ENCODE measurements at places on chromosomes 4 and X. TPM values are rescaled to one million over a fixed set of nuclear protein-coding genes. Genes with fewer than 3 reads are reported as not detected.

GRCh38 chr4:183177001-183177400, 77.9 kb downstream of the WWC2 start:
- H3K4me1 ChIP-seq: no peaks in the 10 kb centered on the region
- no peak for DNase-seq
- no peaks in the 10 kb centered on the region for H3K36me3 ChIP-seq
- H3K27me3 ChIP-seq: peaks cover 2% of the 10 kb centered on the region

- no peak for DNase-seq
- no peak overlapping the region for H3K4me3 ChIP-seq
- H3K27ac ChIP-seq: no peak overlapping the region
- no peaks in the 10 kb centered on the region for H3K36me3 ChIP-seq
Observed at GRCh38 chrX:30533835-30534234, 43.7 kb downstream of the TASL start.

DNA sequence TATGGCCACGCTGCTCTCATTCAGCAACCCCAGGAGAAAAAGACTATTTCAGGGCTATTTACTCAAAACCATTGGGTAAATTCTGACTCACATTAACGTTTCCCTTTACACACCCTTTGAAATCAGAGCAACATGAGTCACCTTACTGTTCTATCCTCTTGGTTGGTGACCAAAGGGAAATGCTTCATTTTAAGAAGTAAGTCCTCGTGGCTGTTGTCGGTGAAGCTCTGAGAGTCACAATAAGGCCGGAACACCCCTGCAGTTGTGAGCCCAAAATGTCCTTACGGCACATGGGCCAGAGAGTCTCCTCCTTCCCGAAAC, 56.3 kb upstream of the SPRY1 start:
- peaks cover 4% of the 10 kb centered on the region for H3K27me3 ChIP-seq
- no peak for DNase-seq
- H3K4me3 ChIP-seq: no peak overlapping the region
- H3K4me1 ChIP-seq: no peaks in the 10 kb centered on the region

- no peaks in the 10 kb centered on the region for H3K27me3 ChIP-seq
- no peaks in the 10 kb centered on the region for H3K36me3 ChIP-seq
- DNase-seq: no peak
- peaks cover 2% of the 10 kb centered on the region for H3K4me1 ChIP-seq
- no peak overlapping the region for H3K27ac ChIP-seq
Observed at GRCh38 chrX:45747905-45748304, 547.2 kb upstream of the DIPK2B start.

- peak overlapping the region; percentile 83 for H3K4me3 ChIP-seq
- peaks cover 17% of the 10 kb centered on the region for H3K36me3 ChIP-seq
- H3K27ac ChIP-seq: peak overlapping the region; percentile 95
- peak; percentile 71 for DNase-seq
- H3K4me1 ChIP-seq: peaks cover 5% of the 10 kb centered on the region
- H3K27me3 ChIP-seq: no peaks in the 10 kb centered on the region
Observed at GRCh38 chrX:153926858-153927671, 1.0 kb upstream of the ARHGAP4 start.

GRCh38 chr4:111174331-111174730, 551.5 kb upstream of the PITX2 start:
- no peak overlapping the region for H3K27ac ChIP-seq
- no peaks in the 10 kb centered on the region for H3K4me1 ChIP-seq
- H3K27me3 ChIP-seq: no peaks in the 10 kb centered on the region
- H3K4me3 ChIP-seq: no peak overlapping the region

GRCh38 chr4:120819805-120820437, 102.6 kb downstream of the PRDM5 start:
- no peak for DNase-seq
- no peak overlapping the region for H3K27ac ChIP-seq
- H3K27me3 ChIP-seq: no peaks in the 10 kb centered on the region
- H3K36me3 ChIP-seq: no peaks in the 10 kb centered on the region
- no peaks in the 10 kb centered on the region for H3K4me1 ChIP-seq

DNA sequence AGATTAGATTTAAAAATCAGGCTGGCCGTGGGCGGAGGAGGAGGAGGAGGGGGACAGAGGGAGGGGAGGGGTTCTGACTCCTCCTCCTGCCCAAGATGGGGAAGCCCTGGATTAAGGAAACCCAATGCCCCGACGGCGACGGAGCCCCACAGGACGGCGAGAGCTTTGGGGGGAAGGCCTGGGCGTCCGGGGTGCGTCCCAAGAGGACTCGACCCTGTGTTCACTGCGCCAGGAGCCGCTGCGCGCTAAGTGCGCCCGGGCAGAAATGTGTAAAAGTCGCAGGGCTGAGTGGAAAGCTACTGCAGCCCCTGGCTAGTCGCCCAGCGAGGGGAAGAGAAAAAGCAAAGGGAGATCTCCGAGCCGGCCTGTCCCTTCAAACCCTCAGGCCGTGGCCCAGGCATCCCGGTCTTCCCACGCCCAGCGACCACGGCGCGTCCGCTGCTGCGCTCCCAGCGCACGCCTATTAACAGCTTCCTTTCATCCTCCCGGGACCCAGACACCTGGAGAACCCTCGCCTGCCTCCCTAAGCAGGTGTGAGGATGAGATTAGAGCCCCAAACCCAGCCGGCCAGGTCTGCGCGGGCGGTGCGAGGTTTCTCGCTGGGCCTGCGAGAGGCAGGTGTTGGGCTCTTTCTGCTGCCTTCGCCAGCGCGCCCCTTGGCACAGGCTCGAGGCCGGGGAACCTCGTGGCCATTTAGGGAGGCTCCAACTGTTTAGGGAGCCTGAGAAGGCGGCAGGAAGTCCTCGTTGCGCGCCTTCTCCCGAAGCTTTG, 1.4 kb upstream of the RPS6KA3 start:
- H3K27me3 ChIP-seq: no peaks in the 10 kb centered on the region
- DNase-seq: peak; percentile 0
- peak overlapping the region; percentile 36 for H3K4me3 ChIP-seq
- peak overlapping the region; percentile 83 for H3K27ac ChIP-seq

DNA sequence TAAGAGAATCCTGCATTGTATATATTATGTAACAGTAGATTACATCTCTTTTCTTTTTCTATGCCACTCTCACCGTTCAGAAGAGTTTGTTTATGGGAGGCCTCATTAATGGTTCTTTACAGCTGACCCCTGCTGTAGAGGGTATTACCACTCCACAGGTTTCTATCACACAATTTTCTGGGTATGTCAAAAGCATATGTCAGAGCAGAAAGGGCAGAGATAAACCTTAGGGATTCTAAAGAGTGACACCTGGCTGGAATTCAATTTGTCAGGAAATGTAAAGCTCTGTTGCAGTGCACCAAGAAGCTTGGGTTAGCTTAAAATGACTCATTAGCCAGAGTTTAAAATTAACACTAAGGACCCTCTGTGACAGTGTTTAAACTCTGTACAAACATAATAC, 658.7 kb downstream of the PCDH18 start:
- no peaks in the 10 kb centered on the region for H3K4me1 ChIP-seq
- H3K27ac ChIP-seq: no peak overlapping the region
- no peaks in the 10 kb centered on the region for H3K36me3 ChIP-seq
- H3K27me3 ChIP-seq: no peaks in the 10 kb centered on the region

DNA sequence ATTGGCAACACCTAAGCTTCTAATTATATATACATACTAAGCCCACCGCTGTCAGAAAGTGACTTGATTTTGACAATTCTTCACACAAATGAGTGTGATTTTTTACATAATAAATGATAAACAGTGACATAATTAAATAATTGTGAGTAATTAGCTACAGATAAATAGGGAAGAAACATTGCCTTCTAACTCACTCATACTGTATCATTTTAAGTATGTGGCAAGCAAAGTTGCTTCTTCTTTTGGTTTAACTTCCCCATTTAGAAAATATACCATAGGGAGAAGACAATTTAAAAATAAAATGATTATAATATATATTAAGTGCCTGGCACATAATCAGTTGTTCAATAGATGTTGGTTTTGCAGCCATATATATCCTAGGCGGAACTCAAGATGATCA, 644.2 kb downstream of the FSTL5 start:
- H3K36me3 ChIP-seq: no peaks in the 10 kb centered on the region
- H3K4me1 ChIP-seq: no peaks in the 10 kb centered on the region
- no peak overlapping the region for H3K27ac ChIP-seq
- H3K27me3 ChIP-seq: no peaks in the 10 kb centered on the region
- DNase-seq: no peak

GRCh38 chr4:7941965-7942496, 2.4 kb upstream of the AFAP1 start:
- H3K27me3 ChIP-seq: peaks cover 14% of the 10 kb centered on the region
- H3K4me3 ChIP-seq: no peak overlapping the region
- peaks cover 6% of the 10 kb centered on the region for H3K4me1 ChIP-seq
- no peaks in the 10 kb centered on the region for H3K36me3 ChIP-seq

DNA sequence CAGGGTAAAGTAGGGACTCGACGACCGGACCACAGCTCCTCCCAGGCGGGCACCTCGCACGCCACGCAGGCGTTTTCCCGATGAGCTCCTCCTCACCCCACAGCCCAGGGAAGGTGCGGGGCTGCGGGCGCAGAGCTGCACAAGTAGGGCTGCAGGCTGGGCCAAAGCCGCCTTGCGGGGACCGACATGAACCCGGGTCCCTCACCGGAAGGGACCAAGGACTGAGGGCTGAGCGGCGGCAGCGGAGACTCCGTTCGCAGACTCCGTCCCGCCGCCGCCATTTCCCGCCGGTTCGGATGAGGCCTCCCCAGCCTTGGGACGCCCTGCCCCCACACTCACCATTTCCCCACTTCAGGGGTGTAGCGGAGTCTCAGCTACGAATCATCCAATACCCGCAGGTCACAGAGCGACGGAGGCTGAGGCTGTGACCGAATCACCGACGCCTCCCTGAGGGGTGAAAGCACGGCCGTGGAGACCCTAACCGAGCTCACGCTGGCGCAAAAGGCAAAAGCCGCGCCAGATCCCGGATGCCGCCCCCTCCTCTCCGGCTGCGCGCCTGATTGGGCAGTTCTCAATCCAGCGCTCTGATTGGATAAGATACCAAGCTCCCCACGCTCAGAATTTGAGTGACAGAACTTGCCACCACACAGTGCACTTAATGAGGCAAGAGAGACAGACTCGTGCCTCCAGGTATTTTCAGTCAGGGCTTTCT, at the start of gene ZNF732:
Gene ZNF732, minus strand, starts transcription at position 506 of the 712 bp plus-strand sequence. Its CDS starts 164 bp downstream, at position 342.
- peaks cover 18% of the 10 kb centered on the region for H3K27me3 ChIP-seq
- H3K4me1 ChIP-seq: no peaks in the 10 kb centered on the region
- no peak for DNase-seq
- H3K36me3 ChIP-seq: no peaks in the 10 kb centered on the region
- no peak within 1 kb of the TSS for H3K27ac ChIP-seq

DNA sequence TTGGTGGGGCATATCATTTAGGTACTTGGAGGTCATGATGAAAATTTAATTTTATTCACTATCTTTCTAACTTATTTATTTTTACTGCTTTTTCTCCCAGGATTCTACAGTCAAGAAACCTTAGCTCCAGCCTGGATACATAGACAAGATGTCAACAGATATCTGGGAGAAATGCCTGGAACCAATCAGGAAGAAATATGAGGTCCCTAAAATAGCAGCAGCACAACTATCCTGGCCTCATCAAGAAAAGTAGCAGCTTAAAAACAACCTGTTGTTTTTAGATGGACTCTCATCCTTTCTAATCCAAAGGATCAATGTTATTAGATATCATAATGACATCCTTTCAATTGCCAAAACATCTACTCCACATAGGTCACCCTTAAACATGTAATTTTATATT, 54.5 kb downstream of the MAOB start:
- no peak for DNase-seq
- no peaks in the 10 kb centered on the region for H3K36me3 ChIP-seq
- H3K27me3 ChIP-seq: no peaks in the 10 kb centered on the region
- H3K4me1 ChIP-seq: no peaks in the 10 kb centered on the region
- H3K27ac ChIP-seq: no peak overlapping the region
- H3K4me3 ChIP-seq: no peak overlapping the region

DNA sequence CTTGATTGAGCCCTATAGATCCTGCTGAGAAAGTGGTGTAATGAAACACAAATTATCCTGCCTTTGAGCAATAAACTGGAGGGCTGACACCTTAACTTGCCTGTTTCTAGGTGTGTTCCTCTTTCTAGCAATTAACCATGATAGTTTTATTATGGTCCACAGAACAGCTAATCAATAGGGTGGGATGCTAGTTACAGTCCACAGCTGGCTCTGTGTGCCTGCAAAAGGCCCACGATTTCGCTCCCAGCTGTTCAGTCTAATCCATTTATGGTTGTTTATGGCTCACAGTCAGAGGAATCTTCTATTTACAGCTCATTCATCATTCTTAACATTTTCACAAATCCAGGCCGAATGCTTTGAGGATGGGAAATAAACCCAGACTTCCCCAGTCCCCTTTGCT, 674.9 kb downstream of the SMARCA1 start:
- H3K4me1 ChIP-seq: no peaks in the 10 kb centered on the region
- H3K27me3 ChIP-seq: no peaks in the 10 kb centered on the region
- H3K36me3 ChIP-seq: no peaks in the 10 kb centered on the region
- no peak for DNase-seq
- H3K27ac ChIP-seq: no peak overlapping the region
- no peak overlapping the region for H3K4me3 ChIP-seq

DNA sequence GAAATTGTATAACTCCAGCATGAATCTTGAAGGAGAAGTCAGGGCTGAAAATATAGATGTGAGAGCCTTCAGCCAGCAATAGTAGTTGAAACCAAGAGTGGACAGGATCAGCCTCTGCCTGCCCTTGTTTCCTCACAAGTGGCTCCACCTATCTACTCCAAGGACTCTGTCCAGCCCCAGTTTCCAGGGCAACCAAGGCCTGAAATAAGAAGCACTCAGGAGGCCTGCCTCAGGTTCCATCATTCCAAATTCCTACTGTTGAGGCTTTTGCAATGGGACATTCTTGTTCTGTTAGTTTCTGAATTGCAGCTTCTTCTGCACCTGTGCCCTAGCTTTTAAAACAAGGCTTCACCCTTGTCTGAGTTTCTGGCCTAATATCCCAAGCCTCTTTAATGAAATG, 41.6 kb downstream of the TRPC5OS start:
- no peaks in the 10 kb centered on the region for H3K27me3 ChIP-seq
- H3K36me3 ChIP-seq: no peaks in the 10 kb centered on the region
- H3K27ac ChIP-seq: no peak overlapping the region
- DNase-seq: no peak

- H3K27me3 ChIP-seq: no peaks in the 10 kb centered on the region
- peaks cover 14% of the 10 kb centered on the region for H3K4me1 ChIP-seq
- DNase-seq: no peak
- H3K27ac ChIP-seq: no peak overlapping the region
- H3K36me3 ChIP-seq: no peaks in the 10 kb centered on the region
Observed at GRCh38 chrX:41518841-41519220, 71.7 kb downstream of the NYX start.

SMPX gene
- total RNA-seq: not detected

HSFX3 gene
- not detected for total RNA-seq

SERPINA7 gene
- total RNA-seq: 0.16 TPM
